Stimulated activated CD8-positive, alpha-beta memory T cell treated with anti-CD3 and anti-CD28 coated beads, Interleukin-15, amount 100 ng/mL, for 24 hours (primary cell): ENCODE measurements at places on chromosomes 4 and X.

DNA sequence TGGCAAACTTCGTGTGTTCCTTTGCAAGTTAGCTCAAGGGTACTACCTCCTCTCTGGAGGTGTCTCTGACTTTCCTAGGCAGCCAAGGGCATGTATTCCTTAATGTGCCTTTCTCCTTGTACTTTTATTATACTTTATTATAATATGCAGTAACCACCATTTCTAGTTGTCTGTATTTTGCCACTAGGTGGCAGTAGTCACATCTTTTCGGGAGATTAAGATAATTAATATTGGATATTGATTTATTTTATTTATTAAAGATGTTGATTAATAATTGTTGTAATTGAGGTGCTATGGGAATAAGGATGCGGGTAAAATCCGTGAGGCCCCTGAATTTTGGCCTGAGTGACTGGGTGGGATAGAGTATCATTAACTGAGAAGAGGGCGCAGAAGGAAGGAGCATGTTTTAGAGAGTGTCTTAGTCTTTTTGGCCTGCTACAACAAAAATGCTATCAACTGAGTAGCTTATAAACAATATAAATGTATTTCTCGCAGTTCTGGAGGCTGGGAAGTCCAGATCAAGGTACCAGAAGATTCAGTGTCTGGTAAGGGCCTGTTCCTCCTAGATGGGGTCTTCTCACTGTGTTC, 153.3 kb downstream of the TMEM164 start:
- no peak for DNase-seq

DNA sequence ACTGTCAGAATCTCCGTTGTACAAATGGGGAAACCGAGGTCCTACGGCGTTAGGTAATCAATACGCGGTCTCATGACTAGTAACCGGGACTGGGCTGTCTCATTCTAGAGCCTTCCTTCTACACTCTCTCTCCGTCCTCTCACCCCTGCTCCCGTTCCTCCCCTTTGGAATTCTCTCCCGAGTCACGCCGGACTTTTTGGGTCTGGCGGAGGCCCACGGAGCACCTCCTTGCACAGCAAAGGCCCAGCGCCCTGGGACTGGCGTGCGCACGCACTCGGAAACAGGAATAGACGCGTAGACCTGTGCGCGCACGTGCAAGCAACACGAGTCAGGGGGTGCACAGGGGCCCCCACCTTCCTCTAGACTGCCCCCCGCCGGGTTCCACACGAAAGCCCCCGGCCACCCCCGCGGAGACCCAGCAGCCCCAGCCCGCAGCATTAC, 361 bp downstream of the QDPR start:
- no peak for DNase-seq

- no peak for DNase-seq
These were observed 19.5 kb upstream of the SYTL5 start for GRCh38 chrX:37986893-37987292.

- DNase-seq, result no peak
These were observed 75.5 kb upstream of the ADRA2C start for GRCh38 chr4:3690551-3691152.

DNA sequence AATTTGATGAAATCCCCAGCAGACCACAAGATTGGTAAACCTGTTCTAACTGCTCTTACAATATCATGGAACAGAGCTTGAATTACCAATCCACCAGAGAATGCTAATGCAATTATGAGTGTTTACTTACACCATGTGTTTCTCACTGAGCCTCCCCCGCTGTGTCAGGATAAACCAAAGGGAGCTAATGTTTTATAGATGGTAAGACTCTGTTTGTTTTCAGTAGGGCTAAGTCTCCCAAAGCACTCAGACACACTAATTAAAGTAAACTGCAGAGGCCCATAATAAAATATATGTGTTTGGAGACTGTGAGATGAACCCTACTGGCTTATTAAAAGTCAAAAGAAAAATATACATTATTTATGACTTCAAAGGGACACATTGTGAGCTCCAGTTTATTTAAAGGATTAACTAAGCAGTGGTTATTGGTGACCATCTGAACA, 261.7 kb upstream of the FAM241A start:
- no peak for DNase-seq

DNA sequence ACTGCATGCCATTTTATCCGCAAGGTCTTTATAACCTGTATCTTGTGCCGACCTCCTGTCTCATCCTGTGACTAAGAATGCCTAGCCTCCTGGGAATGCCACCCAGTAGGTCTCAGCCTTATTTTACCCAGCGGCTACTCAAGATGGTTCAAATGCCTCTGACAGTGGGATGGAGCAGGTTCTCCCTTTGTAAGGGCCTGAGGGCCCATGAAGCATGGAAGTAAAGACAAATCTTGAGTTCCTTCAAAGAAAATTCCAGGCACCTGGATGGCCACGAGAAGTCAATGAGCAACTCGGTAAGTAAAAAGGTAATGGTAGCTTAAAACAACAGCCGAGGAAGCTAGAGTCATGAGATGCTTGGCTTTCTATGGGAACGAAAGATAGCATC, 19.6 kb upstream of the PRKX start:
- DNase-seq, result no peak

DNA sequence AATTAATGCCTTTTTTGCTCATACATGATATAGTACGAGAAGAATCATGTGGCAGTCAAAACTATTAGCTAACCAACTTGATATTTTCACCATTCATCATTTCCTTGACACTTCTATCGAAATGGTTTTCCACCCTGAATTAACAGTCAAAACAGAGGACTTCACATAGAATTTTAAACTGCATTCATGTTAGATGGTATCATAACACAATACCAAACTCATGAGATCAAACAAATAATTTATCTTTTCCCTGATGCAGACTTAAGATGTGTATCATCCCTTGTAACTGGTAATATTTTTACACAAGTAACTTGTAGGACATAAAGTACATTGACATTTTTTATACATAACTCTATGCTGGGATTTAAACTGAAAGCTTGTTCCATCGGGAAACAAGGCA, 18.2 kb upstream of the ANTXR2 start:
- no peak for DNase-seq

DNA sequence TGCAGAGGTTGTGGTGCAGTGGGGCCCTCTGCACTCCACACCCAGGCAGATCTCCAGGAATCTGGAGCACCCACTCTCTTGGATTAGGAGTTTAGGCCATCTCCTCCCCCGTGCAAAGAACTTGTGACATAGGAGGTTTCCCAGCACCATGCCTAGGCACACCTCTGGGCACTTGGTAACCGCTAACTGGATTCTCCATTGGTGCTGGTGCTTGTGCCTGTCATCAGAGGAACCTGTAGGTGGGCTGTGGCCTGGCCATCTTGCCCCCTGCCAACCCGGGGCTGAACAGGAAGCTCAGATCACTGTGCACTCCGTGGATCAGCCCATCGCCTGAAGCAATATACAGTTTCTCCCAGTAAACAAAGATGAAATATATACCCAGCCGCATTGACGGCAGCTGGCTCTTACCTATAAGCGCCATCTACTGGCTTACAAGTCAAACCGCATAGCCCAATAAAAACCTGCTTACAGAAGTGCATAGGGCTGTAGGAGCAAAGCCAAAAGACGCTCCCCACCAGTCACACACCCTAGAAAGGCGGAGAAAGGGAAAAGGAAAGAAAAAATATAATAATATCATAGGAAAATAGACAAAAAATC, 19.1 kb upstream of the TEX13B start:
- no peak for DNase-seq

- no peak for DNase-seq
These were observed 16.7 kb upstream of the WDR45 start for GRCh38 chrX:49096419-49096818.

DNA sequence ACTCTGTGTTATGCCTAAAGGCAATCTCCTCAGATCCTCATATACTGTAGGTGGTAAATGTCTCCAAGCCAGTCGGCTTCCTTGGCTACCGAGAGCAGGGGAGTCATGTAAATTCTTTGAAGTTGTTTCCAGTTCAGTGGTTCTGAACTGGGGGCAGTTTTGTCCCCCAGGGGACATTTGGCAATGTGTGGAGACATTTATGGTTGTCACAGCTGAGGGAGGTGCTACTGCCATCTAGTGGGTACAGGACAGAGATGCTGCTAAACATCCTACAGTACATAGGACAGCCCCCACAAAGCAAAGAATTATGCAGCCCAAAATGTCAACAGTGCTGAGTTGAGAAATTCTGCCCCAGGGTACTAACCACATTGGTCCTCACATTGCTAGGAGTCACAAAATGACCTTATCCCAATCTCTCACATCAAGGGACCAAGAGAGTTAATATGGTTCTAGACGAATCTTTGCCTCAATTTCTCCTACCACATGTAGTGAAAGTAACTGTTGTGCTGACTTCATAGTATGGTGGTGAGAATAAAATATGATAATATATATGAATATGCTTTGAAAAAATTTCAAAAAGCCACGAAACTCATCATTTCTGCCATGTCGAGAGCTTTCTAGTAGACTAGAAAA, 104.4 kb upstream of the ARHGAP24 start:
- no peak for DNase-seq

DNA sequence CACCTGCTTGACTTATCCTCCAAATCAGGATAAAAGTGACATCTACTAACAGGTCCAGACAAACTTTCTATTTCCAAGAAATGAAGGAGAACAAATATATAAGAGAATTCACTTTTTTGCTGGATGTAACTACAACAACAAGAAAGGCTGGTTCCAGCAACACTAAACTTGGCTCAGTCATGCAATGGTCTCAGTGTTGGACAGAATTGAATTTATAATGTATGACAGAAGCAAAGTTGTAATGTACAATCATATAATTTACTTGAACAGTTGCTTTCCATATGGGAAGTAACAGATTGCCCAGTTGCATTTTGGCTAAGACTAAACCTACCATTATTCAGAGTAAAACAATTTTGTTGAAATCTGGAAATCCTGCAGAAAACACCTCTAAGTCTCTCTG, 183.3 kb upstream of the INTU start:
- DNase-seq, result no peak

- DNase-seq, result no peak
These were observed 318.7 kb downstream of the PCDH18 start for GRCh38 chr4:137213372-137214173.

DNA sequence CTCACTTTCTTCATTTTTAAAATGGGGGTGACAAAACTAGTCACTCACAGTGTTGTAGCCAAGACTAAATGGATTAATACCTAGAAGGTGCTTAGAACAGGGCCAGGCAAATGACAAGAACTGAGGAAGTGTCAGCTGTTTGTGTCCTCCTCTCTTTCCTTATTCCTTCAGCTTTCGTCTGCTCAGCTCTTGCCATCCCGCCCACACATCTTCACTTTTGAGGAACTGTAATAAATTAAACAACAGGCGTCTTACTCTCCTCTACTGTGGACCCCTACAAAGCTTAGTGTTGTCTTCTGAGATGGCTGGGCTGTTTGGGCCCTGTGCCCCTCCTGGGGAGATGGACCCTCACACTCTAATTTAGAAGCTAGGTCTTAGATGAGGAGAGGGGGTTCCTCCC, 2.7 kb downstream of the HPSE start:
- DNase-seq, result no peak

GRCh38 chr4:105835177-105835576, 60.1 kb upstream of the NPNT start:
- no peak for DNase-seq

DNA sequence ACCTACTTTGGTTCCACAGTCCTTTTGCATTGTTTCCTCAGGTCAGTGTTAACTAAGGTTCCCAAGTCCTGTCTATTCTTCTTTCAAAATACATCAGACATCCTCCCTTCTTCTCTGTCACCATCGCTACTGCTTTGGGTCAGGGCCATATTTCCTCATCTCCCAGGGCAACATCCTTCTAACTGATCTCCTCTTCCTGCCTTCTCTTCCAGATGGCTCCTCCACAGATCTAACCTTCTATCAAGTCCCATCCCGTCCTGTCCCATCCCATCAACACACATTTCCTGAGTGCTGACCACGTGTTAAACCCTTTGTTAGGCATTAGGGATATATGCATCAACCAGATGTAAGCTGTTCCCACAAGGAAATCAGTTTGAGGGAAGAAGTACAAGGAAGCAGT, 25.9 kb downstream of the PLAC1 start:
- DNase-seq, result no peak

- DNase-seq, result no peak
These were observed 39.2 kb upstream of the USP9X start for GRCh38 chrX:41045960-41046567.

DNA sequence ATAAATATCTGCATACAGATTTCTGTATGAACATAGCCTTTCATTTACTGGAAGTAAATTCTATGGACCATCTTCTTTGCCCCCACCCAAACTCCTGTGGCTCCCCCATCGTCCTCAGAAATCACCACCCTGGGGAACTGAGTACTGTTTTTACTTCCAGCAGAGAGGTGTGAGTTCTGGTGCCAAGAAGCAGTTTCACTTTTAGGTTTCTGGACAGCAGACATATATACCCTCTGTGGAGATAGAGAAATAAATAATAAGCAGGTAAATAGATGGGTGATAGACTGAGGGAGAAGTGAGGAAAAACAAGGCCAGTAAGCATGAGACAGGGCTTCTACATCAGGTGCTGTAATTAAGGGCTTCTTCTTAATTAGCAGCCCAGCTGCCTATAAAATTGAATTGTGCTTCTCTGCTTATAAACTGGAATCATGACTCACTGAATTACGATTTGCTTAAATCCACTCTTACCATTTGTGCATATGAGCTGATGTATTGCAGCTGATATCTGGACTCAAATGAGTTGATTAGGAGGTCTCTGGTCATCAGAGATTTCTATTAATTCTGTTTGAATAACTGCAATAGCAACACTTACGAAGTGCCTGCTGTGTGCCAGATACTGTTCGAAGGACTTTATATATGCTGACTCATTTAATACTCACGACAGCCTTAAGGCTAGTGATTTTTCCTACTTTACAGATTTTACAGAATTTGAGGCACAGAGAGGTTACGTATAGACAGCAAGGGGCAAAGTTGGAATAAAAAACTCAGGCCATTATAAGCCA, 60.8 kb upstream of the DHX15 start:
- no peak for DNase-seq

DNA sequence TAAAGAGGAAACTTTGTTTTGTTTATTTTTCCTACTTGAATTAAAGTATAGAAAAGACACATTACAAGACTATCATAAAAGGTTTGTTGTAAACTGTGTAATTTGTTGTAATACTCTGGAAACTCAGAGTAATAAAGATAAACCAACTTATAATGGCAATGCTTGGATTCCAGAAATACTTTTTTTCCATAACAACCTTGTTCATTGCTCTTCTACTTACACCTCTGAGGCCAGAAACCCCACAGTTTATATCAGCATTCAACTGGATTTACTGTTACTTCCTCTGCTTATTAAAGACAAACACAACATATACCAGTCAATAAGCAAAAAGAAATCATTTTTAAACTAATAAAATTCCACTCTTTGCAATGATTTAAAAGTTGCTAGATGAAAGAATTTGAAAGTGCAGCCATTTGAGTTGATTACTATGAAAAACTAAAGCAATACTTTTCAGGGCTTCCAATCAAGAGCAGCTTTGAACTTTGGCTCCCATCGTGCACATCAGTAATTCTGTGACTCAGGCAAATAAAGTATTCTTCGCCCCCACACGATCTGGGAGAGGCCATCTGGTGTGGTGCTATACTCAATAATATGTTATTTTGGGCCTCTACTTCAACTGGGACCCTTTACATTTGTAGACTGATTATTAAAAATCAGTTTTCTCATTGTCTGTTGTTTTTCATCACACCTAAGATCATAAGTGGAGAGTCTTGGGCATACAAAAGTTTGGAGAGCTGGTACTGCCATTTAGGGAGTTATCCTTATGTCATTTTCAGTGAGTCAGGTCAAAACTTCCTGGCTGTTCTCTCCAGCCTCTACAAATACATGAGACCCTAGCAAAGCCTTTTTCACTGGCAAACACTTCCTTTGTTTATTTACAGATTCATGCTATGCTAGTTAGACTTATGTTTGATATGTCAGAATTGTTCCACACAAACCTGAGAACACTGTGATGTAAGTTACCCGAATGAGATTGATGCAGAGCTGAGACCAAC, 20.5 kb downstream of the DDIT4L start:
- DNase-seq, result no peak
